ENCODE measurements at places on chromosomes 2 and 18.

DNA sequence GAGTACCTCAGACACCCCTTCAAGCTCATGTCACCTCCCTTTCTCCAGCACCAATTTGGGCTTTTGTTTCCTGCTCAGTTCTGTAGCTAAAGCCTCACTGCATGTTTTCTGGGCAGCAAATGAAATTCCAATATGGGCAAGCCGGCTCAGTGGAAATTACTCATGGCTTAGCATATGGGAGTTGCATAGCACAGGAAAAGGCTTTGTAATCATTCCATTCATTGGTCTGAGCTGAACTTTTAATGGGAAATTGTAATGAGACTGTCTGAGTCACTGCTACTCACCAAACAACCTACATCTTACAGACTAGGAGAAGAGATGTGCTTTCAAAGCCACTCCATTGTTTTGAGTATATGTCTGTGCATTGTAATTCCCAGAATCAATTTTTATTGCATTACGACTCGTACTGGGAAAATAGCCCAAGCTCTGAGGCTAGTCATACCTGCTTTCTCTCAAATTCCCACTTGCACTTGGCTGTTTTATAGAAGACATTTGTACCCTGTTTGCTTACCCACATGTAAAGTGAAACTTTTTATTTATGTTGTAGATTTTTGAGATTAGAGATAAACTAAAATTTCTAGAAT, 139.5 kb upstream of the LRATD1 start:
- H3K4me3 ChIP-seq, result no peak overlapping the region
- H3K36me3 ChIP-seq, result no peaks in the 10 kb centered on the region
- peak overlapping the region; percentile 34 for H3K27ac ChIP-seq

GRCh38 chr2:158544998-158545397, 88.2 kb downstream of the PKP4 start:
- H3K4me3 ChIP-seq, result no peak overlapping the region
- no peak for DNase-seq
- H3K27ac ChIP-seq, result no peak overlapping the region
- no peaks in the 10 kb centered on the region for H3K27me3 ChIP-seq

DNA sequence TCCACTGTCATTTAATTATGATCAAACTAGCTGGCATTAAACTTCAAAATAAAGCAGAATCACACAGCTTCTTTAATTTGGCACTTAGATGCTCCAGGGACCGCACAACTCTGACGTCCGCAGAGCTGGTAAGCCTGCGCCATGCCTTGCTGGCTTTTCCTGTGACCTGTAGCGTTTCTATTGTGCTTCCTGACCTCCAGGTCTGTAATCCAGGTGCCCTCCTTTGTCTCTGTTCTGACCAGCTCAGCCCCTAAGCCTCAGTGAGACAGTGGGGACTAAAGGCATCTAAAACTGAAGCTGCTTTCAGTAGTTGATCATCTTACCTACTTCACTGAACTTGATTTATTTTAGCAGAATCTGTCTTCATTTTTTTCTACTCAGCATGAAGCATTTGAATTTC, 249.7 kb upstream of the RGPD4 start:
- no peak overlapping the region for H3K4me3 ChIP-seq
- no peaks in the 10 kb centered on the region for H3K27me3 ChIP-seq
- no peaks in the 10 kb centered on the region for H3K4me1 ChIP-seq
- no peak for DNase-seq
- no peak overlapping the region for H3K27ac ChIP-seq

GRCh38 chr2:165905269-165905668, 48.3 kb downstream of the TTC21B start:
- DNase-seq, result no peak
- H3K36me3 ChIP-seq, result no peaks in the 10 kb centered on the region
- H3K27ac ChIP-seq, result no peak overlapping the region

GRCh38 chr2:55618275-55619055, 1.0 kb upstream of the PPP4R3B start:
- peak overlapping the region; percentile 98 for H3K4me3 ChIP-seq
- peak; percentile 41 for DNase-seq
- H3K27ac ChIP-seq, result peak overlapping the region; percentile 94

- H3K4me1 ChIP-seq, result no peaks in the 10 kb centered on the region
- no peaks in the 10 kb centered on the region for H3K36me3 ChIP-seq
- H3K27me3 ChIP-seq, result no peaks in the 10 kb centered on the region
- H3K4me3 ChIP-seq, result no peak overlapping the region
Observed at GRCh38 chr2:76464310-76464709, 753.6 kb upstream of the GCFC2 start.

- peaks cover 7% of the 10 kb centered on the region for H3K36me3 ChIP-seq
- no peak overlapping the region for H3K27ac ChIP-seq
- DNase-seq, result no peak
- H3K27me3 ChIP-seq, result no peaks in the 10 kb centered on the region
- no peaks in the 10 kb centered on the region for H3K4me1 ChIP-seq
- H3K4me3 ChIP-seq, result no peak overlapping the region
Observed at GRCh38 chr2:62826953-62827675, 121.6 kb downstream of the EHBP1 start.

DNA sequence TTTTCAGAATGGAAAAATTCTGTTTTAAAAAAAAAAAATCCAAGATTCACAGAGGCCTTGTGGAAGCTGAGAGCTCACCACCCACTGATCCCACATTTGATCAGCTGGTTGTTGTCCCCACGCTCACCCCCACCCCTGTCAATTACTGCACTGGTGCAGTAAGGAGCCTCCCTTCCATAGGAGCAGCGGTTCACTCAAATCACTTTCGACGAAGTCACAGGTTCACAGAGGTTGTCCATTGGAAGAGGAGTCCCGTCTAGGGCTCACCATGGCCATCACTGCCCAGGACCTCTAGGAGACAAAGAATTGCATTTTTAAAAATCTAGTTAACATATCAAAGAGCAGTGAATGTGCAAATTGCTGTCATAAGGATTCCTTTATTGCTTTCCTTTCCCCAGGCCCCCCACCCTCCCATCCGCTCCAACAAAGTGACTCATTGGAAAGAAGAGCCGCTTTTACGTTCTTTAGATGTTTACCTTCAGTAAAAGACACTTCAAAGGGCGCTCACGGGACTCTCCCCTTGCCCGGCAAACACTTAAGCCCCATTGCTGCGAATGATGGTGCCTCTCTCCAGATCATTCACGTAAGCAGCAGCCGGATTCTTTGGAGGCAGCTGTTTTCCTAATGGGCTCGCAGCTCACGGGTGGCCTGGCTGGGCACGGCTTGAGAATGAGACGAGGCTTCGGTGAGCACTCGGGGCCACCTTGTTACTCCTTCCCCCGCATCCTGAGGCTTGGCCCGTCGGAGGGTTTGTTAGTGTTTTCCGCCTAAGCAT, 165.5 kb upstream of the SALL3 start:
- H3K4me1 ChIP-seq, result no peaks in the 10 kb centered on the region
- no peak for DNase-seq
- no peaks in the 10 kb centered on the region for H3K36me3 ChIP-seq
- no peak overlapping the region for H3K27ac ChIP-seq

DNA sequence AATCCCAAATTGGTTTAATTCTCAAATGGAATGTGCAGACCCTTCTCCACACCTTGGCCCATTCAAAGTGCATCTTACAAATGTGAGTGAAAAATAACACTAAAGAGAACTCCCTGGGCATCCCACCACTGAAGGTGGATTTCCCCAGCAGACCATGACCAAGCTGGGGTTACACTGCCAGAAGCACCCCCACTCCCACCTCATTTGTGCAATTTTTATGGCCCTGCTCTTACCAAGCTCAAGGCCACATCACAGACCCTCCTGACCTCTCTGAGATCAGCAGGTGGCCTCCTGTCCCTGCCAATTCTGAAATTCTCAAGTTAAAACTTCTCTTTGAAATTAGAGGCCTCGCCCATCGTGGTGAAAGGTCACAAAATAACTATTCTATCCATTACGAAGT, 21.6 kb downstream of the SIGLEC15 start:
- no peak overlapping the region for H3K4me3 ChIP-seq
- H3K4me1 ChIP-seq, result peaks cover 3% of the 10 kb centered on the region
- H3K36me3 ChIP-seq, result peaks cover 7% of the 10 kb centered on the region
- no peak for DNase-seq
- no peak overlapping the region for H3K27ac ChIP-seq

DNA sequence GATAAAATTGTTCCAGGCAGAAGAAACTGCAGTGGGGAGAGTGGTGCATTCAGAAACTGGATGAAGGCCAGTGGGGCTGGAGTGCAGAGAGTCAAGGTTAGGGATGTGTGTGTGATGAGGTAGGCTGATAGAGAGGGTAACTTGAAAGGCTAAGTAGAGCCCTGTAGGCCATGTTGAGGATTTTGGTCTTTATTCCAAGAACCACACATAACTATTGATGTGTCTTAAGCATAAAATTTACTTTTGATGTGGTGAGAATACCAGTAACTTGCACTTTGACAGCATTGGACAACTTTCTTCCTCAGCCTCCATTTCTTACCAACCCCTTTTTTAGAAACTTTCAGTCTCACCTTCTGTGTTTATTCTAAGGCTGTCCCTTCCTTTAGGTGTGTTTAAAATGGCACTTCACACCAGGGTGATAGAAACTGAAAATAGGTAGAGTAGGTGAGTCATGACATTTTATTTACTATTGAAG, 22.6 kb downstream of the MTX2 start:
- no peak overlapping the region for H3K4me3 ChIP-seq
- H3K36me3 ChIP-seq, result no peaks in the 10 kb centered on the region

GRCh38 chr2:68250652-68251186, 1.6 kb downstream of the PPP3R1 start:
- peak overlapping the region; percentile 69 for H3K4me3 ChIP-seq
- H3K27ac ChIP-seq, result peak overlapping the region; percentile 81
- DNase-seq, result no peak

DNA sequence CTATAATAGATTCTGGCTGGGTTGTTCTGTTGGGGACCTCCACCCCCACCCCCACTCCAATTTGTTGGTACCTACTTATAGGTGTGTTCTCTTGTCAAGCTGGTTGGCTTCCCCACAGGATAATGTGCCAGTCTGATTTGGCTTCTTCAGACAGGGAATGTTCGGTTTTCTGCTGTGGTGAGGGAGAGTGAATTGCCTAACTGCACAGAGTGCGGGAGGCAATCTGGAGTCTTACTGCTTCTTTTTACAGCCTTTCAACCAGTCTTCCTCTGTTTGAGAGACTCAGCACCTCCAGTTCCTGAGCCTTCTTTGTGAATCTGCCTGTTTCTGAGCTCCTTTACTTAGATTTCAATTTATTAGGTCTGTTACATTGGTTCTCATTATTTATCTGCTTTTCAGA, 27.4 kb upstream of the SNORC start:
- H3K27ac ChIP-seq, result no peak overlapping the region
- no peak for DNase-seq
- H3K4me3 ChIP-seq, result no peak overlapping the region

- no peaks in the 10 kb centered on the region for H3K4me1 ChIP-seq
- DNase-seq, result peak; percentile 6
- H3K36me3 ChIP-seq, result no peaks in the 10 kb centered on the region
Observed at GRCh38 chr2:98883780-98884211, 52.2 kb downstream of the CRACDL start.

DNA sequence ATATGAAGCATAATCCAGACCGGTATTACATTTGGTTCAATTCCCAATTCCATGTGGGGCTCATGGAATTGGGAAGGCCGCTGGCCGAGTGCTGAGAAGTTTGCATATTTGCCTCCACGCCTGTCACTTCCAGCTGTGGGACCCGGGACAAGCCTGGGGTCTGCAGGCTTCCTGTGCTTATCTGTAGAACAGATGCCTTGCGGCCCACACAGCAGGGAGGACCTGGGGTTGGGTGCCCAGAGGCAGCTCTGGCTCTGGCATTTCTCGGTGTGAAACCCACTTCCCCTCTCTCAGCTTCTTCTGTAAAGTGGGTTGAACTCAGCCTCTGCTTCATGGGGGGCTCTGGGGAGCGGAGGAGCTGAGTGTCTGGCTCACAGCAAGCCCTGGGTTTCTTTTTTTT, 97.9 kb downstream of the SH3BP4 start:
- H3K27ac ChIP-seq, result no peak overlapping the region
- no peak overlapping the region for H3K4me3 ChIP-seq
- no peak for DNase-seq
- H3K4me1 ChIP-seq, result peaks cover 47% of the 10 kb centered on the region

DNA sequence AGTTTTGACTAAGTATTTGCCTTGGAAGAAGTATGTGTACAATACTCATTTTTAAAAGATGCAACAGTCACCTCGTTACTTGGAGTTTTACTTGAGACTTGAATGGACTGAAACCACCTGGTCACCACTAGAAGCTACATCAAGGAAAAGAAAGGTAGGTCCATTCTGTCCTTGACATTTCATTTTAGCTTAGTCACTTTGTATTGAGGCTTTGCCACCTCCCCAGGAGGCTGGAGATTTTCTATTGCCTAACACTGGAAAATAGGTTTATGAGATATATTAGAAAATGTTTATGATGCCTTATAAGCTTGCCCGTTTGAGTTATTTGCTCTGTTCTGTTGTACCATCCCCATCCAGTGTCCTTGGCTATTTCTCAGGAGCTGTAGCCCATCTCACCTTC, 107.9 kb upstream of the ETAA1 start:
- peaks cover 13% of the 10 kb centered on the region for H3K4me1 ChIP-seq
- no peak for DNase-seq
- no peaks in the 10 kb centered on the region for H3K36me3 ChIP-seq

DNA sequence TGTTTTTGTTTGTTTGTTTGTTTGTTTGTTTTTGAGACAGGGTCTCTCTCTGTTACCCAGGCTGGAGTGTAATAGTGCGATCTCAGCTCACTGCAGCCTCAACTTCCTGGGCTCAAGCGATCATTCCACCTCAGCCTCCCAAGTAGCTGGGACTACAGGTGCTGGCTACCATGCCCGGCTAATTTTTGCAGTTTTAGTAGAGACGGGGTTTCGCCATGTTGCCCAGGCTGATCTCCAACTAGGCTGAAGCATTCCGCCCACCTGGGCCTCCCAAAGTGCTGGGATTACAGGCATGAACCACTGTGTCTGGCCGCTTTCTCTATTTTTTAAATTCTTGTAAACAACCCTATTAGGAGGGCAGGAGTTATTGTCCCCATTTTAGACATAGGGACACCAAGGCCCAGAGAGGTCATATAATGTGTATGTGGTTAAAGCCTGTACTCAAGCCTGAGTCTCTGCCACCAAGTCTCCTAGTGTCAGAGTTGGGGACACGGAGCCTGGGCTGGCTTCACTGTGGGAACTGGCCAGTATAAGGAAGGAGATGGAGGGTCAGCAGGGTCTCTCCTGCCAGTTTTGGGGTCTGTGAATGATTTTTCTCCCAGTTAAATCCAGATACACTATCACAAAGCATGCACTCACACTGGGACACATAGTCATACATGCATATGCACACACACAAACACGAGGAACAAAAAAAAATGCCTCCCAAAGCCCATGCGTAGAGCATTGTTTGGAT, 27.5 kb upstream of the MCFD2 start:
- H3K4me1 ChIP-seq, result peaks cover 29% of the 10 kb centered on the region
- H3K27me3 ChIP-seq, result no peaks in the 10 kb centered on the region
- no peaks in the 10 kb centered on the region for H3K36me3 ChIP-seq
- no peak overlapping the region for H3K4me3 ChIP-seq
- no peak for DNase-seq

GRCh38 chr2:221758076-221758475, 186.0 kb upstream of the EPHA4 start:
- H3K4me1 ChIP-seq, result no peaks in the 10 kb centered on the region
- H3K27ac ChIP-seq, result no peak overlapping the region
- DNase-seq, result no peak
- no peak overlapping the region for H3K4me3 ChIP-seq

- no peaks in the 10 kb centered on the region for H3K27me3 ChIP-seq
- no peak overlapping the region for H3K4me3 ChIP-seq
- H3K36me3 ChIP-seq, result peaks cover 19% of the 10 kb centered on the region
- no peak overlapping the region for H3K27ac ChIP-seq
Observed at GRCh38 chr2:203122317-203122986, 107.8 kb downstream of the NBEAL1 start.
